ENCODE measurements at places on chromosomes 13 and 19.

DNA sequence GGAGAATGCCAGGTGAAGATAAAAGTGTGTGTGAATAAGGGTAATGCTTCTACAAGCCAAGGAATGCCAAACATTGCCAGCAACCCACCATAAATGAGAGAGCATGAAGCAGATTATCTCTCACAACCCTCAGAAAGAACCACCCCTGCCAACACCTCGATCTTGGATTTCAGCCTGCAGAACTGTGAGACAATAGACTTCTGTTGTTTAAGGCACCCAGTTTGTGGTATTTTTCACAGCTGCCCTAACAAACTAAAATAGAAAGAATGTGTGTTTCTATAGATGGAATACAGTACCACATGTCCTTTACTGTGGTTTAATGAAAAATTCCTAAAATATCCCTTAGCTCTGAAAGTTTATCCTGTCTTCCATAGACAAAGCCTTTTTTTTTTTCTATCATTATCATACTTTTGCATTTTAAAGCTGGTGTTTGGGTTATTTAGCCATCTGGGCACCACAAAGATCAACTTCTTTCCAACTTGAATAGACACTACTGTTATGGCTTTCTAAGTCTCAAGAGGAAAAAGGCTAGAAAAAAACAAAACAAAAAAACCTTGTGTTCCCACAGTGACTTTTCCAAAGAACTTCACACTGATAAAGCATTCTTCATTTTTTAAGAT, 505.6 kb downstream of the KCTD12 start:
- DNase-seq, result no peak

DNA sequence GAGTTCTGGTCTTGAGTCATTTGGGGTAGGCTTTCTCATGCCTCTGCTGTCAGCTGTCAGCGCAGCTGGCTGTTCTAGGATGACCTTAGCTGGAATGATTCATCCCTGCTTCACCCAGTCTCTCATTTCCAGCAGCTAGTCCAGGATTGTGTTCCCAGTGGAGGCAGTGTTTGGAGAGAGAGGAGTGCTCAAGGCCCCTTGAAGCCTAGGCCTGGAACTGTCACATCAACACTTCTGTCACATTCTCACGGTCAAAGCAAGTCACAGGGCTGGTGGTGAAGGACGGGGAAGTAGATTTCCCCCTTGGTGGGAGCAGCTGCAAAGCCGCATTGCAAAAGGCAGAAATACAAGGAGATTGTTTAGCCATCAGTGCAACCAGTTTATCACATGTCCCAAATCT, 15.2 kb downstream of the TPT1 start:
- DNase-seq, result no peak

DNA sequence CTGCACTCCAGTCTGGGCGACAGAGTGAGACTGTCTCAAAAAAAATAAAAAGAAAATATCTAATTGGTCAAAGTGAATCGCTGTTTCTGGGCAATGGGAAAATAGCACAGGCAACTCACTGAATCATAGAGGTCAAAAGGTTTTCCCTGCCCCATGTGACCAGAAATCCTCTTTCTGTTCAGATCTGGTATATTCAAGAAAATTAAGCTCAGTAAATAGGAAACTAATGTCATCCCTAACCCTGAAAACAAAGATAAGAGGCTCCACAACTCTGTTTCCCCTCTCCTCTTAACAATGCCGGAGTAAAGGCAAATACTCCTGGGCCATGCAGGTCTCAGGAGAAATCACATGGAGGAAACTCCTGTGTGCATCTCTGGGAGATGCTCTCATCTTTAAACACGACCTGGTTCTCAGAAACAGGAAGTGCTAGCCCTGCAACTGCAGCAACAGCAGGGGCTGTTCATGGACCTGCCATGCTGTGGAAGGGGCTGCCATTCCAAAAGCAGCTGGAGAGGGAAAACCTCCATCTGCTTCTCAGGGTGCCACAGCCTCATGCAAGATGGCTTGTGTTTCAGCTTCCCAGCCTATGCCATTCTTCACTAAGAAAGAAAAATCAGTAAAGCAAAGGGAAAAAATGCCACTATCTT, 47.5 kb upstream of the SLC7A9 start:
- no peak for DNase-seq

DNA sequence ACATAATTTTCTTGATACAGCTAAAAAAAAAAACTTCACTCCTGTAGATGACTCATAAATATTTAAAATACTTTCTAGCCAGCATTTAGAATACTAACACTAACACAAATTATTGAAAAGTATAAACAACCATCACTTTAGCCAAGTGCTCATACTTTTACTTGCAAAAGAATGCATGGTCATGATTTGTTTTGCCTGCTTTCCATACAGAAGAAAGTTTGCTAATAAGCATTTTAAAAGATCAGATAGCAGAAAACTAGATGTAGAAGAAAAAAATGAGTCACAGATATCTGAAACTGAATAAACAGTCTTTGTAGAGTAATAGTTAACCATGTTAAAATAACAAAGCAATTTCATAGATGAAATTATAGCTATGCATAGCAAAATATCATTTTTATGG, 2280.4 kb upstream of the PCDH20 start:
- DNase-seq, result no peak

DNA sequence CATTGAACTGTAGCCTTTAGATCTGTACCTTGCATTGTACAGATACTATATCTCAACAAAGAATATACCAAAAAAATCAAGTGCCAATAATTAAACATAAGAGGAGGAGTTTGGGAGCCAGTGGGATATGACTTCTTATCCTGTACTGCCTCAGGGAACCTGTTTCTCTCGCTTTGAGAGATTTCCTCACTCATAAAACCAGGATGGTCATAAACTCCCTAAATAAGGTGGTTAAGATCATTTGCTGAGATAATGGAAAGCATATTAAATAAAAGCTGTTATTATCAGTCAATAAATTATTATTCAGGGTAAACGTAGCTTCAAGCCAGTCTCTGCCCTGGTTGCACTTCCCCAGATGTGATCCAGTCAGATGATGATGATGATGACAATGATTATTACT, 17.0 kb downstream of the OPA3 start:
- no peak for DNase-seq
